RPMI7951 (cell line): ENCODE measurements at places on chromosomes 7 and 10. TPM values are rescaled to one million over a fixed set of nuclear protein-coding genes. Genes with fewer than 3 reads are reported as not detected.

DNA sequence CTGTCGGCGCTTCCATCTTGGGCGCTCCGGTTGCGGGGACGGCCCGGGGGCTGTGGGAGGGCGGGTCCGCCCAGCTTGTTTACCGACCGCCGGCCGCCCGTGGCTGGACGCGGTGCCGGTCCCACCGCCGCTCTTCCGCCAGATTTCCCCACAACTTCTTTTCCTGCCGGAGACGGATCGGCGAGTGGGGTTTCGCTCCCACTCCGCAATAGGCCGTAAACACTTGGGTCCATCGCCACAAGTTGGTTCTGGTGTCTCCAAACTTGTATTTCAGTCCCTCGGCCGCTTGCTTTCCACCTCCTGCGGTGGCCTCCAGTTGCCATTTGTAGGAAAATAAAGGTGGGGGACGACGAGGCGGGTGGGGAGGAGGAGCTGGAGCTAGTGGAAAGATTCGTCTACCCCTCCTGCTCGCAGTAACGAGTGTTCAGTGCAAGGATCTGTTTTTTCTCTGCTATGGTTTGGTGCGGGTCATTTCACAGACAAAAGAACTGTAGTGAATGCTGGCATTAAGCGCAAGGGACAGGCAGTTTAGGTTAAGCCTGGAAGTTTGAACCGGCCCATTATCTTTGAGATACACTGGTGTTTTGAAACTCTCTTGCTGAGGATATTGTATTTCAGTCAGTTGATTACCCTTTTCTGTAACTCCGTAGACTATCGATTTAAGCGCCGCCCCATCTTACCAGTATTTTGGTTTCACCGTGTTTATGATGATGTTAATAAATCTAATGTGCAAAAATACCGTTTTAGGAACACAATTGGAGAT, 24.3 kb upstream of the ZRANB1 start:
- DNase-seq = peak; percentile 27

DNA sequence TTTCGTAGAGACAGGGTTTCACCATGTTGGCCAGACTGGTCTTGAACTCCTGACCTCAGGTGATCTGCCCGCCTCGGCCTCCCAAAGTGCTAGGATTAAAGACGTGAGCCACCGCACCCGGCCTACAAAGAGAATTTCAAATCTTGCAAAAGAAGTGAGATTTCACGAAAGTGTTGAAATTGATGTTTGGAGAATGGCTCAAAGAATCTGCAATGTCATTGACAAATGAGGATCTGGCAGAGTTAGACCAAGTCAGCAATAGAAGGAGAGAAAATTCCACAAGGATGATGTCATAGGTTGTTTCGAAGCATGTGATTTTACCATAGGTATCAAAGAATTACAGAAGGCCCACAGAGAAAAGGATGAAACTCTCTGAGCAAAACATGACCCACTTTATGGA, 71.7 kb downstream of the LYZL2 start:
- peak; percentile 34 for DNase-seq

- DNase-seq = peak; percentile 67
Observed at GRCh38 chr7:45446195-45446944, 127.8 kb upstream of the ADCY1 start.

DNA sequence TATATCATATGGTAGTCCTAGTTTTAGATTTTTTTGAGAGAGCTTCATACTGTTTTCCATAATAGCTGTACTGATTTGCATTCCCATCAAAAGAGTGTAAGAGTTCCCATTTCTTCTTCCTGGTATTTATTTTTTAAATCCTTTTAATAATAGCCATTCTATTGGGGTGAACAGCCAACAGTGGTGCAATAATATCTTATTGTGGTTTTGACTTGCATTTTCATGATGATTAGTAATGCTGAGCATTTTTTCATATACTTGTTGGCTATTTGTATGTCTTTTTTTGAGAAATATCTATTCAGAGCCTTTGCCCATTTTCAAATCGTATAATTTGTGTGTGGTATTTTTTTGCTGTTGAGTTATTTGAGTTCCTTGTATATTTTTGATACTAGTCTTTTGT, 167.4 kb downstream of the FZD1 start:
- DNase-seq = no peak

DNA sequence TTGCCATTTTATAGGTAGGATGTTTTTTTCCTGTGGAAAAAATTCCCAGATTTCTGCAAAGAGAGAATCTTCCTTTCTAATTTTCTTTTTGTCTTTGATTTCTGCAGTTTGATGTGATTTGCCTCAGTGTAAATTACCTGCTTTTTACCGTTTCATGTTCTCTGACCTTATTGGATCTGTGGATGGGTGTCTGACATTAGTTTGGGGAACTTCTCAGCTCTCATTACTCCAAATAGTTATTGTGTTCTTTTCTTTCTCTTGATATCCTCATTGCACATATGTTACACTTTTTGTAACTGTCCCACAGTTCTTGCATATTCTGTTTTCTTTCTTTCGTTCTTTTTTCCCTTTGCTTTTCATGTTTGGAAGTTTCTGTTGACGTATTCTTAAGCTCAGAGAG, 28.5 kb downstream of the NACAD start:
- no peak for DNase-seq

- peak; percentile 15 for DNase-seq
Observed at GRCh38 chr7:81234896-81235295, 316.0 kb upstream of the SEMA3C start.

GRCh38 chr10:110704070-110704469, 59.9 kb downstream of the RBM20 start:
- no peak for DNase-seq

The RBP4 gene
- not detected in 2 replicates for total RNA-seq

The PRLHR gene
- total RNA-seq = not detected in 2 replicates

The GRID2IP gene
- total RNA-seq = not detected in 2 replicates

The SLC39A12 gene
- not detected in 2 replicates for total RNA-seq
